ENCODE measurements at places on chromosomes 11 and 22.

GRCh38 chr11:36313750-36314433 lies 17.8 kb downstream of the PRR5L start:
- no peak for DNase-seq

DNA sequence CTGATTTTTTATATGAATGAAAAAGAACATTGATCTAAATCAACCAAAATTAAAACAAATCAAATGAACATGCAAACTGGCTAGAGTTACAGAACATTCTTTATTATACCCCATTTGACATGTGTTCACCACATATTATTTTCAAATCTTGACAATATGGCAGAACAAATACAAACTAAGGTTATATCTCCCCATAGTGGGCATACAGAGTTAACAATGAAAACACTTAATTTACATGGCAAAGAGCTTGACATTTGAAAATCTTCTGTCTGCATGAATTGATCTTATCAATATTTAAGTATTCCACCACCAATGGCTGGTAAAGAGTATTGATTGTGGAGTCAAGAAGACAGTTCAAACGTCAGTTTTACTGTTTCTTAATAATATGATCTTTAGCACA lies 197.9 kb upstream of the ANO3 start:
- no peak for DNase-seq

- DNase-seq: no peak
Observed at GRCh38 chr11:68538025-68538424, 77.5 kb downstream of the PPP6R3 start.

- DNase-seq: no peak
Observed at GRCh38 chr11:125773516-125773915, 5.1 kb downstream of the PATE2 start.

DNA sequence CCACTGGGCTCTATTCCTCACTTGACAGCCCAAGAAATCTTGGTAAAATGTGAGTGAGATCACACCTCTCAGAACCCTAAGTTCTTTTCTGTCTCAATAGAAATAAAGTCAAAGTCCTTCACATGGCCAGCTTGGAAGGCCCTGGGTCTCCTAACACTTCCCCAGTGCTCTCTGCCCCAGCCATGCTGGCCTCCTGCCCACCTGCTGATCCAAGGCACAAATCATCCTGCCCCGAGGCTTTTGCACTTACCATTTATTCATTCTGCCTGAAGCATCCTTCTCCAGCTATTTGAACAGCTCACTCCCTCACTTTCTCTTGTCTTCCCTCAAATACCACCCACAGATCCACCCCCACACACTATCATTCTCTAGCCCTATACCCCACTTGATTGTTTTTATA lies 26.4 kb downstream of the ISX start:
- no peak for DNase-seq

GRCh38 chr11:116415095-116415494 lies 357.7 kb downstream of the BUD13 start:
- no peak for DNase-seq

DNA sequence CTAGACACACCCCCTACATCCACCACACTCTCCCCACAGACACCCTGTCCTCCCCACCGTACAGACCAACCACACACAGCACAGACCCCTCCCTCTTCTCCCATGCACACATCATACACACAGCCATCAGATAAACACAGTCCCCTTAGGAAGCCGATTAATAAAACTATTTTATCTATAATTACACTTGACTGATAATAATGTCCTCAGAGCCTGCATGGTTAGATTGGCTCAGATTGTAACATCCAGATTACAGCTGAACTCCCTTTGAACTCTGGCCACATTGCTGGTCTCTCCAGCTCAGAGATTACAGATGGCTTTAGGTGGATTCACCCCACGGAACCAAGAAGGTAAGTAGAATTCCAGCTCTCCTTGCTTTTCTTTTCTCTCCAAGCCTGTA lies 9.5 kb upstream of the ELF5 start:
- no peak for DNase-seq

GRCh38 chr11:76228071-76228874 lies 22.0 kb upstream of the WNT11 start:
- DNase-seq: no peak

- DNase-seq: peak; percentile 11
Observed at GRCh38 chr11:17528181-17528691, 16.0 kb downstream of the USH1C start.

DNA sequence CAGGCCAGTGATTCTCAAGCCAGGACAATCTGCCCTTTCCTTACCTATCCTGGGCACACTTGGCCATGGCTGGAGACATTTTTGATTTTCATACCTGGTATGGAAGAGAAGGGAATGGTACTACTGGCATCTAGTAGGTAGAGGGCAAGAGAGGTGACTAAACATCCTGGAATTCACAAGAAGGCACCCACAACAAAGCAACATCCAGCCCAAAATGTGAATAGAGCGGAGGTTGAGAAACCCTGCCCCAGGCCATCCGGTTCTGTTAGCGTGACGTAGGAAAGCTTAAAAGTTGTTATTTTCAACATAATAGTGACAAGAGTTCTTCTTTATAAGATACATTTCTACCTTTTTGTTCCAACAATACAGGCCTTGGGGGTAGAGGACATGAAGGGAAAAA lies 114.9 kb upstream of the ALX4 start:
- no peak for DNase-seq

GRCh38 chr11:126390272-126390867 lies 34.9 kb downstream of the ST3GAL4 start:
- DNase-seq: no peak

DNA sequence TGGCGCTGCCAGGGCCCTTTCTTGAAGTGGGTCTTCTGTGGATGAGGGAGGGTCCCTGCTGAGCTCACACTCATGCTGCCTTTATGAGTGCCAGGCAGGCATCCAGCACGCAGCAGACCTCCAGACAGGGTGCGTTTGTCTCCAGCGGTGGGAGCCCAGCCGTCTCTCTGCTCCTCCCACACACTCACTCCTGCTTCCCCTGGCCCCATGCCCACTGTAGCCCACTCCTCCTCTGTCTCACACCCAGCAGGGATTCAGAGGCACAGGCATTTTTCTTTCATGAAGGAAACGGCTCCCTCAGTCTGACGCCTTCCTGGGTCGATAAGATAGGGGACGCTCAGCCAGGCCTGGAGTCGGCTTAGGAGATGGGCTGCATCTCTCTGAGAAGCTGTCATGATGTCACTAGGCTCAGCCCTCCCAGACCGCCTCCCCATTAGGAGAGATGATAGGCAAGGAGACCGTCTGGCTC lies 183.9 kb upstream of the NCAM1 start:
- DNase-seq: no peak

Data from activated naive CD4-positive, alpha-beta T cell (primary cell).